Activated CD8-positive, alpha-beta memory T cell treated with anti-CD3 and anti-CD28 coated beads for 24 hours (primary cell): ENCODE measurements at places on chromosomes 2 and 18.

GRCh38 chr2:191025135-191025534 is 11.2 kb upstream of the STAT1 start:
- no peak for DNase-seq

GRCh38 chr2:216375286-216375685 is 3.0 kb upstream of the MARCHF4 start:
- DNase-seq: no peak

DNA sequence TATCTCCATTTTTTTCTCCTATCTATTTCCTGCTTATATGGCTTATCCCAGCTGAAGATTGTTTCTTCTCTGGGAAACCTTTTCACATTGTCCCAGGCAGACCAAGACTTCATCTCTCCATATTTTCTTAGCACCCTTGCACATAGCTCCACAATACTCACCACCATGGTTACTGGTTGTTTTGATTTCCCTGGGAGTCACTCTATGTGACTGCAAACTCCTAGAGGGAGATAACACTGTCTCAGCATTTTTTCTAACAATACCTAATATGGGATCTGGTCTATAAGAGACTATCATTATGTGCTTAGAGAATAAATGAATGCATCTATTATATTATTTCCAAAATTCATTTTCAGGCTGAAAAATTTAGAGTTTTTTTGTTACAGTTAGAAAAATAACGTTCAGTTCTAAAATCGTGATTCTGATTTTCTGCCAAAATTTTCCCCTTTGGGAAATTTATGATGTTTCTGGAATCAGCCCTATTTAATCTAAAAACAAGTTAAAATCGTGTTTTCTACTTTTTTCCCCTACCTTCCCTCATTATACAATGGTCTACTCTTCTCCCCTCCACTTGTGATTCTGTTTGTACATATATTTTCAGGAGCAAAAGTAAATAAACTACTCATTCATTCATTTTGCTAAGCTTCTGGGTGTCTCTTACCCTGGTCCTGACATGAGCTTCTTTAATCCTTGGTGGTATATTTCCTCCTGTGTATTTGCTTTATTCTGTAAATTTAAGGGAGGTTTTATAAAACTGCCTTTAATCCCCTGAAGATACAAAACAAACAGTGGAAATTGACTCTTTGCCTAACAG is 95.4 kb downstream of the HNMT start:
- no peak for DNase-seq

DNA sequence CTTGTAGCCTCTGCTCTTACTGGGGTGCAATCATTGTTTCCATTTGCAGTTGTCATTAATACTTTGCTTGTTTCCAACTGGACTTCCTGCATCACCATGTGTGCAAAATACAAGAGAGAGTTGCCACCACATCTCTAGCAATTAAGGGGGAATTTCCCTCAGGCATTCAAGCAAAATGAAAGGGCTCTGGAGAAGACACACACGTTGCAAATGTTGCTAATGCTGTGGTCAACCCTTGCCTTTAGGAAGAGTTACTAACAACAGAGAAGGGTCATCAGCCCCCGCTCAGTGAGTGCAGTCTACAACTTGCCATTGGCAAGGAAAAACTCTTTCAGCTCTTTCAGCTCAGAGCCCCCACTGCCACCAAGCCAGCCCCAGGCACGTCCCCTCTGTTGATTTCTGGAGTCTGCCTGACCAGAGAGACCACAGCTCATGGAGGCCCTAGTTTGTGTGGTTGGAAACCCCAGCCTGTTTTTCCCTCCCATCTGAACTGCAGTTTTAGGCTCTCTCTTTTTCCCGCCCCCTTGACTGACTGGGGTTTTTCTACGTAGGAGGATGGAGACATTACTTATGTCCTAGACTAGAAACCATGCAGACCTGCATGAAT is 25.9 kb upstream of the GPR45 start:
- no peak for DNase-seq

DNA sequence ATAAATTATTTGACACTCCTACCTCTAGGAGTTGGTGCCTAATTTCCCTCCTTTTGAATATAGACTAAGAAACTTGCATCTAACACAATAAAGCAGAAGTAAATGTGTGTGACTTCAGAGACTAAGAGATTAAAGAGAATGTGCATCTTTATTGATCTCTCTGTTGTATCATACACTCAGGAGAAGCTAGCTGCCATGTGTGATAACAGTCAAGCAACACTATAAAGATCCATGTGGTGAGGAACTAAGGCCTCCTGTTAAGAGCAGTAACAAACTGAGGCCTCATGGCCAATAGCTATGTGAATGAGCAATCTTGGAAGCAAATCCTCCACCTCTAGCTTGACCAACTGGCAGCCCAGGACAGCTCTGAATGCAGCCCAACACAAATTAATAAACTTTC is 3.4 kb downstream of the FANCL start:
- no peak for DNase-seq

GRCh38 chr2:235676536-235676799 is 182.6 kb downstream of the AGAP1 start:
- DNase-seq: no peak

- DNase-seq: no peak
These were observed 87.1 kb downstream of the SETBP1 start for GRCh38 chr18:44767807-44768206.

DNA sequence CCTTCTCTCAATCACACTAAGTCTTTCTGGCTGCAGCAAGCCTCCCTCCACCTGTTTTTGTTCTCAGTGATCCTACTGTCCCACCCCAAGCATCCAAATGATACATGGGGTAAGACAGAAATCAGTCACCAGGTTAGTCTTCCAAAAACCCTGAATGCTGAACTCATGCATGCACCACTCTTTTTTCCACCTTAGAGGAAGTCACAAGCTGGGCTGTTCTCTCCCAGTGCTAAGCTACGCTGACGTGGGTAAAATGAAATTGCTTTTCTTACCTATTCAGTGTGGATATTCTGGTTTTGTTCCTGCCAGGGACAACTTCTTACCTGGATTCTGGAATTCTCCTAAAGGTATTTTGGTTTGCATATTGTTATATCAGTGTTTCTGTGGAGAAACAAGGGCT is 54.2 kb downstream of the LANCL1 start:
- DNase-seq: no peak

- DNase-seq: no peak
These were observed 64.4 kb downstream of the CIB4 start for GRCh38 chr2:26576565-26577441.
